Activated CD8-positive, alpha-beta T cell treated with anti-CD3 and anti-CD28 coated beads for 36 hours (primary cell): ENCODE measurements at places on chromosomes 4 and X.

DNA sequence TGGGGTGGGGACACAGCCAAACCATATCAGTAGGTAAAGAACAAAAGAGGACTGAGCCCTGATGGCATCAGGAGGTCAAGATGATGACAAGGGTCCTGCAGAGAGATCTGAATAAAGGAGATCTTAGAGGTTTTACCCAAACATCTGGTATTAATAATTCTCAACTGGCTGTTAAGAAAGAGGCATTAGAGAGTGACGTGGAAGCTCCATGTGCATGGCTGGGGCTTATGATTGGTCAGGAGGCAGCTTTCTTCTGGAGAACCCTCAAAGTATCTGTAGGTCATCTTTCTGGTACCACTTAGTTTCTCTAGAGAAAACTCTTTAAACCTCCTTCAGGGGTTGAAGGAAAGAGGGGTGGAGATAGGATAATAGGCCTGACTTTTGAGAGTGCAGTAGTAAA, 18.7 kb downstream of the MGST2 start:
- DNase-seq = no peak

- no peak for DNase-seq
These were observed 259.0 kb downstream of the CHIC1 start for GRCh38 chrX:73821921-73822559.

DNA sequence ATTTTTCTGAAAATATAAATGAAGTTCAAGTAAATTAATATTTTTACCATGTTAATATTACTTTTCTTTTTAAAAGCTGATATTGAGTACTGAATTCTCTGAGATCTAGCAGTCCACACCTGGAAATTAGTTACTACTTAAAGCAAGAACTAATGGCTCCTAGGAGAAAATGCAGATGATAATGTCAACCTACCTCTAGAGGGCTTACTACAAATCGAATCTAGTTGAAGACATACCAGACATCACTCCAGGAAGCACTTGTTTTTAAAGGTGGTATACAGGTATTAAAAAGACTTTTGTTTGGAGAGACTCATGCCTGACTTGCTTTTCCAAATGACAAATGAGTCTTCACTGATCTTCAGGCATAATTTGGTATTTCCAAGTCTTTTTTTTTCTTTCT, 516.4 kb upstream of the BOD1L1 start:
- DNase-seq = no peak

GRCh38 chrX:17242470-17242869, 132.5 kb upstream of the NHS start:
- peak; percentile 49 for DNase-seq

GRCh38 chrX:103464774-103465117, 54.5 kb downstream of the RAB40A start:
- DNase-seq = peak; percentile 87

- peak; percentile 48 for DNase-seq
These were observed 3.2 kb downstream of the DGKQ start for GRCh38 chr4:970046-970745.

DNA sequence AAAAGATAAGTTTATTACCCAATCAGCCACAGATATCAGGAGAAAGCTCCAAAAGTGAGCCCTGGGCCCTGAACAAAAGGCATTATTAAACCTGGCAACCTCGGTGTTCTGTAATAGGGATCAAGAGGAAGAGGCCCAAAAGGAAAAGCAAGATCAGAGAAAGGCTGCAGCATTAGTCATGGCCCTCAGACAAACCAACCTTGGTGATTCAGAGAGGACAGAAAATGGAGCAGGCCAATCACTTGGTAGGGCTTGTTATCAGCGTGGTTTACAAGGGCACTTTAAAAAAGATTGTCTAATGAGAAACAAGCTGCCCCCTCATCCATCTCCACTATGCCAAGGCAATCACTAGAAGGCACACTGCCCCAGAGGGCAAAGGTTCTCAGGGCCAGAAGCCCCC, 75.7 kb downstream of the AGTR2 start:
- no peak for DNase-seq

DNA sequence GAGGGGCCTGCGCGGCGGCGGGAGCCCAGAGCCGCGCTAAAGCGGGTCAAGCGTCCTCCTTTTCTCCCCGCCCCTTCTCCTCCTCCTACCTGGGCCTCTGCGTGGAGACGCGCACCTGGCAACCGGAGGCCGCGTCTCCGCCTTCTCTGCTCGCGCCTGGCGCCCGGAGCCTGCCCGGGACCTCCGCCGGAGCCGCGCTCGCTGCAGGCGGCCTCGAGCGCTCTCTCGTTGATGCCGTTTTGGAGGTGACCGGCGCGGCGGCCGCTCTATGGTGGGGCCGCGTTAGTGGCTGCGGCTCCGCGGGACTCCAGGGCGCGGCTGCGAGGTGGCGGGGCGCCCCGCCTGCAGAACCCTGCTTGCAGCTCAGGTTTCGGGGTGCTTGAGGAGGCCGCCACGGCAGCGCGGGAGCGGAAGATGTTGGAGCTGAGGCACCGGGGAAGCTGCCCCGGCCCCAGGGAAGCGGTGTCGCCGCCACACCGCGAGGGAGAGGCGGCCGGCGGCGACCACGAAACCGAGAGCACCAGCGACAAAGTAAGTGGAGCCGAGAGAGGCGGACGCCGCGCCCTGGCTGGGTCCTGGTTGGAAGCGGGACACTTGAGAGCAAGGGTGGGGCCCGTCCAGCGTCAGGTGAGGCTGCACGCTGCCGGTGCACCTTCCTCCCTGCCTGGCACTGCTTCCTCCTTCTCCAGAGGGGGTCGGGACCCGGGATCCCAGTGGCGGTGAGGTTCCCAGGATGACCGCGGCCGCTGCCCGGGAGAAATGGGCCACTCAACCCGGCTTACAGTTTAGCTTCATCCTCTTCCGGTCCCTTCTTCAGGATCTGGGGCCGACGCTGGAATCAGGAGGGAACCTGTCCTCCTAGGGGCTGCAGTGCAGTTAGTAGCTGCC, at the start of gene CDS1:
TSS of gene CDS1 (plus strand) at position 140 of the 888 bp plus-strand sequence. CDS start at position 415, 275 bp downstream.
- no peak for DNase-seq

DNA sequence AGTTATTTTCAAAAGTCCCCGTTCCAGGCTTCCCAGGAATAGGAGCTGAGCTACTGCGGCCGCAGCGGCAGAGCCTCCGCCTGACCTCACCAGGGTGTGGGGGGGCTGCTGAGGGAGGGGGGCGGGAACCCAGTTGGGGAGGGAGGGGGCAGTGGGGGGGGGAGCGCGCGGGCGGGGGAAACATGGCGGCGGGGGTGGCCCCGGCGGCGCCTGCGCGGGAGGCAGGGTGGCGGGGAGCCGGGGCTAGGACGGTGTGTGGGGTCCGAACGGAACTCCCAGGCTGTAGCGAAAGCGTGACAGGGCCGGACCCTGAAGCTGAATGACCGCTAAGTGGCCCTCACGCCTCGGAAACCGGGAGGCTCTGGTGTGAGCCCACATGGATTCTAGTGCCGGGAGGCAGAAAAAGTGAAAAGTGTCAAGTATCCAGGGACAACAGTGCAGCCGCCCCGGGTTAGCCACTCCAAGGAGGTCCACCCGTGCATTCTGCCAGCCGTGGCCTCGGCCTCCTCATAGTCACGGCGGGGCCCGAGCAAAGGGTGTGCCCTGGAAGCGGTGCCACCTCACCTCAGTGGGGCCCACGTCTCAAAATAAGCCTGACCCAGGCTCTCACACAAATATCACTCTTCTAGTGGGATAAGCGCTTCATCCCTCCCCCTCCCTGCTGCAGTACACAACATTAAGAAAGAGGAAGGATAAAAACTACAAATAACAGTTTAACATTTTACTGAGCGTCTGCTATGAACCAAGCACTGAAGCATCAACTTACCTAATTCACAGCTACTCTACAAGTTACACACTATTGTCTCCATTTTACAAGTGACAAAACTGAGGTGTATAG, at the start of gene KLHL13:
TSS of gene KLHL13 (minus strand) at position 98 of the 838 bp plus-strand sequence. CDS start 88,337 bp downstream, outside the sequence.
- peak; percentile 10 for DNase-seq

DNA sequence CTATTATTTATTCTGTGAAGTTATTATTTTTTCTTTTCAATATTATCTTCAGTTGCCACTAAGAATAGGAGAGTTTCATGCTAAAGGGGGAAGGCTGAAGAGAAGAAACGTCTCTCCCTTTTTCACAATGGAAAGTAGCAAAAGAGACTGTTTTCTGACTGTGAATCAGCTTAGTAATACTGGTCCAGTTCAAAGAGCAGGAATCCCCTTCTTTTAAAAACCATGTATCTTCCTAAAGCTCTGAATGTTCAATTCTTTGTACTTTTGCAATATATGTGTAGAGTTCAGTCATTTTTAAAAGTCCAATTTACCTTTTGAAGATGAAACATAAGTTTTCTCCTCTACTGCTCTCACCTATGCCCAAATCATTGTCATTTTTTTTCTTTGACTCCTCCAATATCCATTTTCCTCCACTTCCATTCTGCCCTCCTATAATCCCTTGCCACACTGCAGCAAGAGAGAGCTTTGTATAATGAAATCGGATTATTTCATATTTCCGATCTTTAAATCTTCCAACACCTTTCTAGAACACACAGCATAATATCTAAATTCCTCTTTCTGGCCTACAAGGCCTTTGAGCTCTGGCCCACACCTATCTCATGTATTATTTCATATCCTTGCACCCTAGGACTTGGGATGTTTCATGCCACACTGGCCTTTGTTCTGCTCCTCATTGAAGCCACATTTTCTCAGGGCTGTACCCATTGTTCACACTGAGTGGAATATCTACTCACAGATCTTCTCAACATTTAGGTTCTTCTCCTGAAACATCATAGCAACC, 195.3 kb downstream of the CAMK2D start:
- DNase-seq = no peak

DNA sequence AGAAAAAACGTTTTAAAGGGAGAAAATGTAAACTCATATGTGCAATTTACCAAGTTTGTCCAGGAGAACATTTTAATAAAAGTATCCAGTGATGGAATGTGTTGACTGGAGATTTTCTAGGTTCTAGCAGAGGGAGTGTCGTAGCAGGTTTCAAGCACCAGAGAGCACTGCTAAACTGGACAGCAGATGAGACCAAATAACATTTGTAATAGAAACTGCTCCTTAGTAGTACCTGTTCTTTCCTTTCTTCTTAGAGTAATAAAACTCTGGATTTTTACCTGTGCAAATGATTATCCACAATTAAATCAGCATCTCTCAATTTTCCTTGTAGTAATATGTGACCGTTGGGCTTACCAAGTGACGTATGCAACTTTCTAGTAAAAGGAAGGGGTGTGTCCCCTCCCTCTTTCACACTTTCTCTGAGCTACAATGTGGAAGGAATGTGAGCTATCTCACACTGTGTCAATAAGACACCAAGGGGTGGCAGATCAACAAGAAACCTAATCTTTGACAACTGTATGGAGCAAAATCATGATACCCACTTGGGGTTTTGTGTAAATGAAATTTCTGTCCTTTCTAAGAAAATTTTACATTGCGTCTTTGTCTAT, 9.5 kb downstream of the HPGDS start:
- DNase-seq = no peak

DNA sequence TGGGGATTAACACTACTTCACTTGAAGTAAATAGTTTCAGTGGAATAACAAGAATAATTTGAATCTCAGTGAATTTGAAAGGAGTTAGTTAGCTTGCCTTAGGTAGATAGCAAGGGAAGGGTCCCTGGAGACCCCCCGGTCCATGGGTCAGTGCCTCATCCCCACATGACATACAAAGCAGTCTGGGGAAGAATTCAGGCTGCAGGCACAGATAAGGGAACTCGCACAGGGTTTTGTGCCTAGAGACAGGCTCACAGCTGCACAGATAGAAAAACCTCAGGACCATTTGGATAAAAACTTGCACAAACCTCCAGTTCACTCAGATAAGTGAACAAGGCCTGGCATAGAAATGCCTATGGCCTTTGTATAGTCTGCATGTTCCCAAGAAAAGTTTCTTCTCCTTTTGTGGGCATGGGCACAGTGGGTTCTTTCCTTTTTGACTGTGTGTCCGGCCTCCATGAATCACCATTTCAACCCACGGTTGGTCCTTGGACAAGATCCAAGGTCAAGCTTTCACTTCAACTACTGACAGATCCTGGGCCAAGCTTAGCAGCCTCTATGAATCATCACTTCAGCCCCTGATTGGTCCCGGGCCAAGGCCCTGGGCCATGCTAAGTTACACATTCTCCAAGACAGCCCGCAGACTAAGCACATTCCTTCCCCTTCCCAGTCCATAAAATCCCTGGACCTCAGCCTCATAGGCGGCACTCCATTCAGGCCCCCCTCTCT, 108.3 kb upstream of the KLHL4 start:
- DNase-seq = no peak
